ENCODE measurements at places on chromosomes 11 and 22.

- ATAC-seq, result no peak
Observed at GRCh38 chr11:92342886-92343285, 118.3 kb downstream of the FAT3 start.

GRCh38 chr22:37235897-37236607, 8.0 kb downstream of the RAC2 start:
- ATAC-seq, result no peak

DNA sequence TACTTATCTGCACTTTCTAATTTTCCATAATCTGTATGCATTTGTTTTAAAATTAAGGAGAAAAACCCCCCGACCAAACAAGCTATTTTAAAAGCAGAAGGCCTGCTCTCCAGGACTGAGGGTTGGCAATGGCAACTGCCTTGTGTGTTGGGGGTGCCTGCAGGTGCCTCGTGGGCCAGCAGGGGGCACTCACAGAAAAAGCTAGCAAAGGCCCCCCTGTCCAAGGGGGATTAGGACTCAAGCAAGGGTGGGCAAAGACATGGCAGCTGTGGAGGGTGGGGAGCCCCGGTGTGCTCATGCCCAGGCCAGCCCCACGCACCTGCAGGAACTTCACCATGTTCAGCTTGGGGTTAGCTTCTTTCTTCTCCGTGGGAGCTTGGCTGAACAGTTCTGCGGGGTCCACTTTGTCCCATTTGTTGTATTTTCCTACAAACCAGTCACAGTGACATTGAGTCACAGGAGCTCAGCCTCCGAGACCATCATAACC, 10.3 kb downstream of the TOP3B start:
- peak; percentile 66 for ATAC-seq

GRCh38 chr11:15972838-15973237, 383.5 kb downstream of the SOX6 start:
- no peak for ATAC-seq

GRCh38 chr11:88447281-88447680, 109.7 kb upstream of the CTSC start:
- no peak for ATAC-seq

- ATAC-seq, result no peak
Observed at GRCh38 chr11:19696904-19697303, 15.7 kb upstream of the NAV2 start.

GRCh38 chr11:62398011-62398994, 20.5 kb upstream of the SCGB1A1 start:
- ATAC-seq, result no peak

DNA sequence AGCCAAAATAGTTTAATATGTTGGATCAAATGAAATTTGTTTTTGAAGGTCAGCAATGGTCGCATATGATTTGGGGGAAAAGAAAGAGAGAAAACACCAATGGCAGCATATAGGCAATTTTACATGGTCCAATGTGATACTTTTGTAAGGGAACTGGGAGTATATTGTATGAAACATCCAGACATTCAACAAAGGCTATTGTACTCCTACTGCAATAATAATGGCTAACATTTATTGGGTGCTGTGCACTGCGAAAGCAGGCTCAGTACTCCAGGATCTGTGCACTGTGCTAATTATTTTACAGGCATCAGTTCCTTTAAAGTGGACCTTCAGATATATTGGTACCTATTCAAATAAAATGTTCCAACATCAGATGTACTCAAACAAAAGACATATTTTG, 5.9 kb upstream of the OR10V1 start:
- no peak for ATAC-seq

DNA sequence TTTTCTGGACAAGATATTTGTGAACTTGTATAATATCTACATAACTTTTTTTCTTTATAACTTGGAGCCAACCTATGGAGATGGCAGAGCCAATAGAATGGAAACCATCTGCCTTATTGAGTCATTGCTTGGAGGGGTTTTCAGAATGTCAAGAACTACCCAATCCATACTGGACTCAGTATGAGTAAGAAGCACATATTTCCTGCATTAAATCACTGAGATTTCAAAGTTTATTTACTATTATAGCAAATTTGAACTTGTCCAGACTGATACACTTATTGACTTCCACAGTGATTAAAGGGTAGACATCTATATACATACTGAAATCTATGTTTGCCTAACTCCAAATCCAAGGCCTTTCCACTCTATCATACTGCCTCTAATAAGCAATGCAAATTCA, 704.0 kb downstream of the KCNA4 start:
- no peak for ATAC-seq

- ATAC-seq, result no peak
Observed at GRCh38 chr11:132064987-132065620, 694.7 kb downstream of the NTM start.

DNA sequence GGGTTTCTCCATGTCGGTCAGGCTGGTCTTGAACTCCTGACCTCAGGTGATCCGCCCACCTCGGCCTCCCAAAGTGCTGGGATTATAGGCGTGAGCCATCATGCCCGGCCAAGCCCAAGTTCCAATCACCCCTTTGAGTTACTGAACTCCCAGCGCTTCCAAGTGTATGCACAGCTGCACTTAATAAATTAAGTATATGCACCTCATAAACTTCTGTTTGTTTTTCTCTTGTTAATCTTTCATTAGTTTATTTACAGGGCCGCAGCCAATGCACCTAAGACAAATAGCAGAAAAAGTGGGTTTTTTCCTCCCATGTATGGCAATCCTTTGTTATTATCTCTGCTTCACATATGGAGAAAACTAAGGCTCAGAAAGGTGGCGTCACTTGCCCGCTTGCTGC, 21.3 kb downstream of the SYN3 start:
- no peak for ATAC-seq

- no peak for ATAC-seq
Observed at GRCh38 chr11:35826949-35827348, 116.9 kb upstream of the LDLRAD3 start.

GRCh38 chr11:119671561-119672015, 57.4 kb downstream of the NECTIN1 start:
- no peak for ATAC-seq

GRCh38 chr11:45331839-45332238, 45.7 kb upstream of the SYT13 start:
- no peak for ATAC-seq

Measured in activated CD4-positive, CD25-positive, alpha-beta regulatory T cell treated with anti-CD3 and anti-CD28 coated beads, Interleukin-2, amount 50 U/mL, for 24 hours (primary cell).